ENCODE measurements at places on chromosomes 6 and 20. TPM values are rescaled to one million over a fixed set of nuclear protein-coding genes. Genes with fewer than 3 reads are reported as not detected.

LY6G6D gene
- total RNA-seq: not detected

- no peak for DNase-seq
Observed at GRCh38 chr6:11083491-11083890, 10.1 kb upstream of the SMIM13 start.

DNA sequence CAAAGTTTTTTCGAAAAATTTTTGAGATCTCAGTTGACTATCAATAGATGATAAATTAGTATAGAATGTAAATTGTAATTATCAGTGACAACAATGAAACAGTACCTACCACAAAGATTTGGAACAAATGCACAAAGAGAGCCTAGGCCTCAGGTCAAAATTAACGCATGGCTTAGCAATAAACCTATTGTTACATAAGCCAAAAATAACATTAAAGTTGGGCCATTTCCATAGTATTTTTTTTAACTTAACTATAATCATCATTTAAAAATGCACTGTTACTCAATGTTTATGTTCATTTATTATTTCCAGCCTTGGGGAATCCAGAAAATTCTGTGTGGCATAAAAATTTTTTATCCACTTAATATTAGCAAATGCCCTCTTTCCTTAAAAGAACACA lies 117.0 kb downstream of the EPB41L2 start:
- no peak for DNase-seq

DNA sequence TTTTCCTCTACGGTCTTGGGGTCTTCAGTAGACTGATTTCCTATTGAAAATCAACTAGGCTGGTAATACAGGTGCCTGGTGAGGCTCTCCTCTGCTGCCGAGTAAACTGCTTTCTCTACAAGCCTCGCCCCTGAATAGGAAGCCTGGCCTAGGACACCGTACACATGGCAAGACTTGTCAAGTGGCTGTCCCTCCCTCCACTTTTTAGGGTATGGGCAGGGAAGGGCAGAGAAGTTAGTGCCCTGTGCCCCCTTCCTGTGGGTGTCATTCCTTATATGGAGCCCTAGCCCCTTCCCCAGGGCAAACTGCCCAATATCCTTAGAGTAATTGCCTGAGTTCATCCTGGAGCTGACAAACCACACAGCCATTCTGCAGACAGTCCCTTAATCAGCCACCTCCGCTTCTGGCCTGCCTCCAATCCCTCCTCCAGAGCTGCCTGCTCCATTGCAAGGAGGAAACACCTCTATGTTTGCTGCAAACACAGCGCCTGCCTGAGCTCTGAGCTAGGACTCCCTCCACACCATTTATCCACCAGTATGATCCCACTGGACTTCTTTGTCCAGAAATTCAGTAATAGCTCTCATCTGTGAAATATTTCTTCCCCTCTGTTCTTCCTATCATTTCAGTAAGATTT lies 93.1 kb downstream of the CHD6 start:
- DNase-seq: no peak

SLC22A2 gene
- not detected for total RNA-seq

GRCh38 chr6:64696053-64696452 lies 1011.0 kb downstream of the EYS start:
- no peak for DNase-seq

DZANK1 gene
- total RNA-seq: 2.2 TPM

DNA sequence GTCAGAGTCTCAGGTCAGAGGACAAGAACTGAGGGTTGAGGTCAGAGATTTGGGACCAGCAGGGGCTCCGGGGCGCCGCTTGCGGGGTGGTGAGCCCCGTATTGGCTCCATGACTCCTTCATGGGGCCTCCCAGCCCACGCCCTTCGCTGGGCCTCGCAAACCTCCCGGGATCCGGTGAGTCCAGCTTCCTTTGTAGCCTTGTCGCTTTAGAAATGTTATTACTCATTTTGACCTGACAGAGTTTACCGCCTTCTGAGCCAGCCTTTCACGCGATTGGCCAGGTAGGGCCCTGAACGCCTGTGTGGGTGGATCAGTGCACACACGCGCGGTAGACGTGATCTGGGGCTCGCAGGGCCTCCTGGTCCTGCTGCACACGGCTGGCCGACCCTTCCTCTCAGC lies 181.1 kb downstream of the ERMARD start:
- DNase-seq: no peak

Measured in natural killer cell treated with Interleukin-12 subunit alpha and Interleukin-12 subunit beta and Interleukin-15 and Interleukin-18, amount 100 ng/mL, for 72 hours (primary cell).